ENCODE measurements at places on chromosomes 6 and 20. TPM values are rescaled to one million over a fixed set of nuclear protein-coding genes. Genes with fewer than 3 reads are reported as not detected.

DNA sequence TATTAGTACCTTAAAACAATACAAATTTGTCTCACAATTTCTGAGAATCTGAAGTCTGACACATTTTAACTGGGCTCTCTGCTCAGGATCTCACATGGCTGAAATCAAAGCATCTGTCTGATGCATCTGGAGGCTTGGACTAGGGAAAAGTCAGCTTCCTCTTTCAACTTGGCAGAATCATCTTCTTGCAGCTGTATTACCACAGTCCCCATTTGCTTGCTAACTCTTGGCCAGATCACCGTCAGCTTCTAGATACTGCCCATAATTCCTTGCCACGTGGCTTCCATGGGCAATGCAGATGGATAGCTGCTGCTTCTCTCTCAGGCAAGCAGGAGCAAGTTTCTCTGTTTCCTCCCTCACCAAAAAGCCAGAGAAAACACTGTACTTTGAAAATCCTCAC, 1106.4 kb upstream of the CITED2 start:
- DNase-seq, result no peak

The TRIM31 gene
- total RNA-seq, result not detected

- no peak for DNase-seq
Measured at GRCh38 chr6:65996096-65996495, 289.1 kb upstream of the EYS start.

DNA sequence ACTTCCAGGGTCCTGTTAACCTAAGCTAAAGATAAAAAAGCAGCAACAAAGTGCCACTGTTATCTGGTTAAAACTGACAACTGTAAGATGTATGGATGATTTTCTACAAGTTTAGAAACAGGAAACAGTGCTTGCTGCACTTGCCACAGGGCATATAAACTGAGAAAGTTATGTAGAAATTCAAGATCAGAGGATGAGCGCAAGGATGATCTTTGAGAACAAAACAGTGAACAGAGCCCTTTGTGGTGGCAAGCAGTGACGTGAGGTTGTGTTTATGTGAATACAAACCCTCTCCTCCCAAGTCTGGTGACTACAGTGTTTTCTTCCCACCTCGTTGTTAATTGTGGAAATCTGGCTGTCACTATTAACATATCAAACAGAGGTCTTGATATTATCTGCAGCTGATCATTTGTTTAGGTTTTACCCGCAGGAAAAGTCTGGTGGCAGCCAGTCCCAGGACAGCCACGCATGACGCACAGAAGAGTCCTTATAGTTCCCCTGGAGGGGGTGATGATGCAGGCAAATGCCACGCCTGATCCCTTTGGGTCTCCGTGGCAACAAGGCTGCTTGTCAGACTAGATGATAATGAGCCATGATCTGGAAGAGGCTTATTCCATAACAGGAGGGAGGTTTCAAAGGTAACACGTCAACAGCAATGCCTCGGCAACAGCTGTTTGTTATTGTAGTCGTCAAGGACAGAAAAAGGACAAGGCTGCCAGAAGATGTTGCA, 43.1 kb upstream of the TNFAIP3 start:
- DNase-seq, result peak; percentile 84

DNA sequence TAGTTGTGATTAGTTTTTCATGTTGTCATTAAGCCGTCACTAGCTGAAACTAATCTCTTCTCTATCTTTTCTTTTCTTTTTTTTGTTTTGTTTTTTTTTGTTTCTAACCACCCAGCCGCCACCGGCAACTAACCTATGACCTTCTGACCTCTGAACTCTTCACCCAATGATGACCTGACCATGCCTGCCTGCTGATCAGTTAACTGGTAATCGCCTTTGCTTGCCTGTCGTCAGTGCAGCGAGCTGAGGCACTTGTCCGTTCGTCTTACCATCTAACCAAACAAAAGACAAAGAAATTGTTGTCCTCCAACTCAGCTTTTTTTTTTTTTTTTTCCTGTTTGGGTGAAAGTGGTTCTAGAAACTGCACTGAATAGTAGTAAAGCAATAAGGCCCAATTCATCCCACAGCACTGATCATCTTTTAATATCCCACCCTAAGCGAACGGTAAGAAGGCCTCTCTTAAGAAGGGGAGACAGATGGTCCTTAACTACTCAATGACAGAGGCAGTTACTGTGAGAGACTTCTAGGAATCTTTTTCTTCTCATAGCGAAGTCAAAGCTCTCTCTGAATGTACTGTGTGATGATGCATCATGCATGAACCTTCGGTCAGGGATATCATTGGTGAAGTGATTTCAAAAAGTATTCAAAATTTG, 156.2 kb downstream of the QKI start:
- DNase-seq, result no peak

The C20orf204 gene
- total RNA-seq, result 1.1 TPM

The FAM135A gene
- total RNA-seq, result 11.5 TPM

DNA sequence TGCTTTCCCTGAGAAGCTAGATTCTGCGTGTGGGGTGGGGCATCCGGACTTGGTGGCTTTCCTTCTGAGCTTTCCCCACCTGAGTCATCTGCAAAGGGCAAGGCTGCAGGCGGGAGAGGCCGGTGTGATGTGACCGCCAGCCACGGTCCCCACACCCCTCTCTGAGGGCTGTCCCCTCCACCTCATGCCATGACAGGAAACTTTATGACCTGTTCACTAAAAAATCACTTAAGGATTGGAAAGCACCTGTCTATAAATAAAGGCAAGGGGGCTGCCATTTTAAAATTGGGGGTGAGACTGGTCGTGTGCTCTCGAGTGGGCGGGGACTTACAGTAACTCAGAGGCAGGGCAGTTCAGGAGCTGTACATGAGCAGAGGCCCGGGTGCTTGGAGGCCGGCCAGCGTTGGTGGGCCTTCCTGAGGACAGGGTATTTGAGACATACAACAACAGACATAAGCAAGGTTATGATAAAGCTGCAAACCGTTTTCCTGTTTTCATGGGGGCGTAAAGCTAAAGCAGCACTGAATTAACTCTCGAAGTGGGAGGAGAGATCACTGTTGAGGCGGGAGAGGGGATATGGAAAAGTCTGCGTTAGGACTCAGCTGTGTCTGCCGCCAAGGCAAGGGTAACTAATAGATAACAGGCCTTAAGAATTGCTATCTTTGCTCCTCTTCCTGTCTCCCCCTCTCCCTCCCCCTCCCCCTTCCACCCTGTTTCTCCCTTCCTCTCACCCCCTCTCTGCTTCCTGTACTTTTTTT, 16.1 kb upstream of the SERPINB1 start:
- DNase-seq, result peak; percentile 94

- DNase-seq, result no peak
Measured at GRCh38 chr6:40610229-40610628, 23.1 kb upstream of the LRFN2 start.

- DNase-seq, result no peak
Measured at GRCh38 chr20:58702161-58702510, 9.5 kb downstream of the NPEPL1 start.

- no peak for DNase-seq
Measured at GRCh38 chr20:5072756-5073659, 46.8 kb downstream of the PCNA start.

GRCh38 chr6:63022631-63023030, 188.6 kb upstream of the FKBP1C start:
- DNase-seq, result no peak

- no peak for DNase-seq
Measured at GRCh38 chr6:2558098-2558680, 192.5 kb downstream of the MYLK4 start.

DNA sequence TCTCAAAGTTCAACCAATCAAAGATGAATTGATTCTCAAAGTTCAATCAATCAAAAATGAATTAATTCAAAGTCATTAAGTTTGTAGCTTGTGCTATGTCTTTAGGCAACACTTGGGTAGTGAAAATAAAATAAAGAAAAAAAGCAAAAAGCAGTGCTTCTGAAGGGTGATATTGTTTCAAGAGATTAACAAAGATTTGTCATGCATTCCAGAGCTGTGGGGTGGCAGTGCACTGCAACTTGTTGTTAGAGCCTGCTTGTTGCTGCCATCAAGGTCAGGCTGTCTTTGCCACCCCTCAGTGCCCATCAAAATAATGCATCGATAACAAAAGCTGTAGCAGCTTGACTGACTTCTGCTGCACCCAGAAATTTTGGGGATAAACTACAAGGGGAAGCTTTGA, 128.6 kb downstream of the RNF144B start:
- DNase-seq, result no peak

DNA sequence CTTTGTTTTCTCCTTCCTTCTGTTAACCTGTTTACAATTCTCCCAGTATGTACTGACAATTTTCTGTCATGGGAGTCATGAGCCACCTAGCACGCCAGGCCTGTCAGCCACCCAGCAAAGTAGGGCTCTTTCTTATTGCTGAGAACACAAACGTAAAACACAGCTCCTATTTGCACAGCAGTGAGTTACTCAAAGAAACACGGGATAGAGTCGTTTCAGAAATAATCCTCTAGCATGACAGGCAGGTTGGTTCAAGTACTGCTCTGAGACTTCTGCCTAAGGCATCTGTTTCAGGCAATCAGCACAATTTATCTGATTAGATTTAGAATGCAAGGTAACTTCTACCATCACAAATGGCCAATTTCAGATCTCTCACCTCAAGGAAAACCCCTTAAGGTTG, 88.8 kb downstream of the CD24 start:
- no peak for DNase-seq

DNA sequence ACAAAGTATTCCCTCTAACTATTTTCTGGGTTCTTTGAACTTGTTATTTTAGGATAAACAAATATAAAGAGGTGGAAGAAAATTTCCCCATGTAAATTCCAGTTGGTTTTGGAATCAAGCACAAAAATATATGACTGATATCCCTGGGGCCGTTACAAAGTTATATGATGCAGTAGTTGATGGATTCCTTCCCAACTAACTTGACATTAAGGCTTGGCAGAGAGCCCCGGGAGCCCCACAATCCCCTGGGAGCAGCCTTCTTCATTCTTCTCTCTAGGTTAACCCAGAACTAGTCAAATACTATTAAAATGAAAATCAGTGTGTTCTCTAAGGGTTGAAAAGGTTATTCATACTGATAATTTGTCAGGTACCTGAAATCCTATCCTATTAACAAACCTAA, 508.9 kb upstream of the SOX4 start:
- no peak for DNase-seq

- DNase-seq, result peak; percentile 67
Measured at GRCh38 chr6:13431861-13432465, 55.4 kb downstream of the GFOD1 start.

The TOX2 gene
- total RNA-seq, result 1.6 TPM

DNA sequence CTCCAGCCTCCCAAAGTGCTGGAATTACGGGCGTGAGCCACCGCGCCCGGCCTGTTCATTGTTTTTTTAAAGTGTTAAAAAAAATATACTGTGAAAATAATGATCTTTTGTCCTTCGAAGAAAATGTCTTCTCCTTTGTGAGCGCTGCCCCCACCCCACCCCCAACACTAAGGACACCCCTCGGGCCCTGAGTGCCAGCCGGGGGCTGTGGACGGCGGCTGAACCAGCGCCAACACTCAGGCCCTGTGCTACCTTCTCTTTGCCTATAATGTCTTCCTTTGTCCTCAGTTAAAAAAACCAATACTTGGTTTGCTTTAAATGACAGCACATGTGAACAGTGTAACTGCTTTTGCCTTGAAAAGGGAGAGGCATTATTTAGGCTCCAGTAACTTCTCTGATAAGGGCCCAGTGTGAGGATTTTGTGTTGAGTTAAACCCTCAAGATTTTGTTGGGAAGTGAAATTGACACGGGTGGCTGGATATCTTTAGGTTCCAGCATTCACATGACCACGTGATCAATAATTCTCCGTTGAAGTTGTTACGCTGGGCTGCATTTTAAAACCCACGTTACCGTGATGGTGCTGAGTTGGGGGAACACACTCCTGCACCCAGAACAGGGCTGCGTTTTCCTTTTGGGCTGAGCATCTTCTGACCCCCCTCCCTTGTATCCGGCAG, 9.5 kb upstream of the ADRM1 start:
- no peak for DNase-seq

GRCh38 chr20:48886194-48886593, 35.3 kb upstream of the ARFGEF2 start:
- DNase-seq, result no peak

Measured in activated naive CD4-positive, alpha-beta T cell treated with anti-CD3 and anti-CD28 coated beads for 36 hours (primary cell).